ENCODE measurements at places on chromosomes 2 and 18. TPM values are rescaled to one million over a fixed set of nuclear protein-coding genes. Genes with fewer than 3 reads are reported as not detected.

GRCh38 chr2:40315683-40316082 lies 136.2 kb downstream of the SLC8A1 start:
- H3K36me3 ChIP-seq: no peaks in the 10 kb centered on the region
- no peak for DNase-seq
- no peak overlapping the region for H3K4me3 ChIP-seq
- no peak overlapping the region for H3K27ac ChIP-seq
- no peaks in the 10 kb centered on the region for H3K27me3 ChIP-seq
- H3K4me1 ChIP-seq: peaks cover 20% of the 10 kb centered on the region

DNA sequence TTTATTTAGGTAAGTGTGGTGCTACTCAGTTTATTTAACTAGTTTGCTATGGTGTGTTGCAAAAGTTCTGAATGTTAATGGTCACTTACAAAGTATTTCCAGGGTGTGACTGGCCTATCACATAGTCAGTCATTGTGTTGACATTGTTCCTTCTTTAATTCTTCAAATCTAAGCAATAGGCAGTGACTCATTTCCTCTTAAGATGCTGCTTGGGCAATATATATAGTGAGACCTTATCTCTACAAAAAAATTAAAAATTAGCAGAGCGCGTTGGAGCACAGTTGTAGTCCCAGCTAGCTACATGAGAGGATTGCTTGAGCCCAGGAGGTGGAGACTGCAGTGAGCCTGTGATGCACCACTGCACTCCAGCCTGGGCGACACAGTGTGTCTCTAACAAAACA lies 5.8 kb upstream of the CCDC88A start:
- no peaks in the 10 kb centered on the region for H3K36me3 ChIP-seq
- H3K27ac ChIP-seq: no peak overlapping the region
- H3K27me3 ChIP-seq: no peaks in the 10 kb centered on the region
- no peak overlapping the region for H3K4me3 ChIP-seq
- DNase-seq: no peak

GRCh38 chr2:227374158-227374557 lies 4.9 kb downstream of the TM4SF20 start:
- H3K27me3 ChIP-seq: no peaks in the 10 kb centered on the region
- no peaks in the 10 kb centered on the region for H3K4me1 ChIP-seq
- H3K27ac ChIP-seq: no peak overlapping the region
- no peak for DNase-seq

SKOR2 gene
- not detected for total RNA-seq

PTPN4 gene
- total RNA-seq: 9.6 TPM
